Panc1 (cell line): ENCODE measurements at places on chromosomes 7 and 10.

GRCh38 chr7:29196971-29197595, 2.5 kb downstream of the CHN2 start:
- no peak overlapping the region for H3K27ac ChIP-seq
- H3K27me3 ChIP-seq = peaks cover 54% of the 10 kb centered on the region
- H3K4me3 ChIP-seq = no peak overlapping the region
- H3K4me1 ChIP-seq = no peaks in the 10 kb centered on the region
- H3K36me3 ChIP-seq = no peaks in the 10 kb centered on the region

DNA sequence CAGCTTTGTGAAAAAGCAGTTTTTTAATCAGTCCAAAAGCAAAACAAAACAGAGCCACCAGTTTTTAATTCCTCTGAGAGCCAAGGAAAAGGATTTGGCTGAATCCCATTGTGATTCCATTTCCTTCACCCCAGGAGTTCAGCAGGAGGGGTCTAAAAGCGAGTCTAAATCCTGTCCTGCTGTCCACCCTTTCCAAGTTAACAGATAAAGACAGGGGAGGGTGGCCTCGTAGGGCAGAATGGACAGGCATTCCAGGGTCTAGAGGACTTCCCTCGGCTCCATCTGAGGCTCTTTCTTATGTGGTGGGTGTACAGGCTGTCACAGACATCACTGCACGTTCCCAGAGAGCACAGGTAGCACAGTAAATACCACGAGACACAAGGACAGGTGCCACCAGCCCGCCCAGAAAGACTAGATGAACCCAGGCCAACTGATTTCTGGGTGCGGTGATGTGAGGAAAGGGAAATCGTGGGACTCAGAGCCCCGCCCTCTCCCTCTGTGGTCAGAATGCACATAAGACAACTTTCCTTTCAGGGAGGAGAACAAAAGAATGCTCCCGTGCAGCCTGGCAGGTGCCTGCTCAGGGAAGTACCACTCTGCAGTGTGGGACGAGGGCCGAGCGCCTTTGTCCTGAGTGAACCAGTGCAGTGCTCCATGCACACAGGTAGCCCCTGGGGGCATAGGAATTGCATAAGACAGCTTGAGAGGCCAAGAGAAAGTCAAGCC, 119.7 kb downstream of the ABLIM1 start:
- H3K36me3 ChIP-seq = peaks cover 11% of the 10 kb centered on the region; the same call in 1 of the 2 replicates
- no peak overlapping the region for H3K4me3 ChIP-seq
- no peaks in the 10 kb centered on the region for H3K27me3 ChIP-seq
- no peaks in the 10 kb centered on the region for H3K4me1 ChIP-seq

DNA sequence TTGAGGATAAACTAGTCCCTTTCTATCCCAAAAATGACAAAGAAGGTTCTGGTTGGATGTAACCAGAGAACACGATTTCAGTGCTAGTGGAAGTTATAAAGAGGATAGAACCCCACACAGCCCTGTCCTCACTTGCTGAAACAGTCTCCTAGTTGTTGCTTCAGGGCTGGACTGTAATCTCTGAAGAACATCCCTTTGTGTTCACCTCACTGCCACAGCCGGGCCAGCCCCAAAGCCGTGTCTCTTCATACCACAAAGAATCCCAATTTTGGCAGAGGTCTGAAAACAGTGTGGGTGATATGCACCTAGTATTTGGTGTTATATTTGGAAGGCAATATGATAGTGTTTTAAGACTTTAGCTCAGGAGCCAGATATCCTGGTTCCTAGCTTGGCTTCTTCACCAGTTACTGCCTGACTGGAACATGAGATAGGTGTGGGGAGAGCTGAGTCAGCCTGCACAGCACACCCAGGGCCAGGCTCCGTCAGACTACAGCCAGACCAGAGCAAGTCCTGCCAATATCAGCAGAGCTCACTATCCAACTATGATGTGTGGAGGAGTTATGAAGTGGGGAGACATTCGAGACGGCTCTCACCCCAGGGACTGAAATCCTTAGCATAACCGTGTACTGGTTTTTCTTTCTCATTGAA, 21.2 kb downstream of the CYP3A4 start:
- no peaks in the 10 kb centered on the region for H3K4me1 ChIP-seq
- no peak for DNase-seq
- H3K4me3 ChIP-seq = no peak overlapping the region
- H3K36me3 ChIP-seq = no peaks in the 10 kb centered on the region
- H3K27me3 ChIP-seq = peaks cover 34% of the 10 kb centered on the region
- no peak overlapping the region for H3K27ac ChIP-seq

GRCh38 chr10:122029499-122030199, 40.7 kb downstream of the TACC2 start:
- no peaks in the 10 kb centered on the region for H3K27me3 ChIP-seq
- H3K4me1 ChIP-seq = peaks cover 17% of the 10 kb centered on the region
- no peaks in the 10 kb centered on the region for H3K36me3 ChIP-seq
- H3K4me3 ChIP-seq = no peak overlapping the region

GRCh38 chr10:103872137-103872931, 17.0 kb upstream of the SH3PXD2A start:
- H3K4me3 ChIP-seq = no peak overlapping the region
- H3K36me3 ChIP-seq = no peaks in the 10 kb centered on the region
- H3K27me3 ChIP-seq = no peaks in the 10 kb centered on the region
- no peaks in the 10 kb centered on the region for H3K4me1 ChIP-seq
- DNase-seq = no peak
- no peak overlapping the region; the same call in 1 of the 2 replicates for H3K27ac ChIP-seq
